ENCODE measurements at places on chromosomes 1 and 21.

- DNase-seq: no peak
Measured at GRCh38 chr1:218658269-218658668, 313.1 kb downstream of the TGFB2 start.

DNA sequence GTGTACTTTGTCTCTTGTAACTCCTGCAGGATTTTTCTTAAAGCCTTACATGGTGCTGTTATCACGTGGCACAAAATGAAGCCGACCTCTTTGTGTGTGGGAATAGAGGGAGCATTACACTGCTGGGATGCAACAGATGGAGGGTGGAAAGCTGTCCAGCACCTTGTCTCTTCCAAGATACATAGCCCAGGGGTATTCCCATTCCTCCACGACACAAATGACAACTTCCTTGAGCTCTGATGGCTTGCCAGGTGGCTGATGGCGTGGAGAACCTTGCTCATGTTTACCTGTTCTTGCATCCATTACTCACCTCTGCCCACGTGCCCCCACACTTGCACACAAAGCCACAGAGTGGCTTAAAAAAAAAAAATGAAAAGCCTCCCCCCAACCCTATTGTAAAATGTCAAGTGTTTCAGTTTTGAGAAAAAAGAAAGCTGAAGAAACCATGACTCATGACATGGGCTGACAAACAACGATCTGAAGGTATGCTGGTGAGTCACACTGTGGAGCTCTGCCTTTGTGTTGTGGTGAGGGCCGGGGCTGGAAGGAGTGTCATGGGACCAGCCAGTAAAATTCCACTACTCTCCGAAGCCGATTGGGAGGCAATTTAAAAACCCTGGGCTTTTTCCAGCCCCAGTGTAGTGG is 32.0 kb upstream of the ATP5PO start:
- DNase-seq: peak; percentile 78

- DNase-seq: no peak
Measured at GRCh38 chr1:24556414-24556795, 518 bp downstream of the NCMAP start.

DNA sequence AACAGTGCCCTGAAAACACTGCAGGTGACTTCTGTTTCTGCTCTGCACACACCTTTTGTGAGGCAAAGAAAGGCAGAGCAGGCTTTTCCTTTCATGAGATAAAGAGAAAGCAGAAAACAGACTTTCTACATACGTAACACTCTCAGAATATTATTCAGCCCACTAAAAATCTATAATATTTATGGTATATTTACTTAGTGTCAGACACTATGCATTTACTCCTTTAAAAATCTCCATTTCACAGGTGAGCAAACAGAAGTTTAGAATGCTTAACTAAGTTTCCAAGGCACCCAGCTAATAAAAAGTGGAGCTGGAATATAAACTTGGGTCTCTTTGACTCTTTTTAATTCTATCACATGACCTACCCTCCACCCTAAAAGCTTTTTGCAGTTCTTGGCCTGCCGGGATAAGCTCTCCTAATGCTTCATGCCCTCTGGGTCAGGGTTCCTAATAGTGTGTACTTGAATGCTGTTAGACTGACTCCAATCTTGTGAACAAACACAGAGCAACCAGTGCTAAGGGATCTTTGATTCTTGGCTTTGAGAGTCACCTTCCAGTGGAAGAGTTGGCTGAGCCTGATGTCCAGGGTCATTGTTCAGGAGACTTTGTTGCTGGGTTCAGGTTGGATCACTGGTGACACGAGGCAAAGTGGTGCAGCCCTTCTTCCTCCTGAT is 27.2 kb downstream of the PROK1 start:
- no peak for DNase-seq

All from activated CD4-positive, alpha-beta T cell treated with anti-CD3 and anti-CD28 coated beads, Interleukin-2, amount 50 U/mL, for 1 hour (primary cell).